ENCODE measurements at places on chromosomes 1 and 21.

- no peak for DNase-seq
Observed at GRCh38 chr21:45763506-45763905, 120.0 kb downstream of the PCBP3 start.

DNA sequence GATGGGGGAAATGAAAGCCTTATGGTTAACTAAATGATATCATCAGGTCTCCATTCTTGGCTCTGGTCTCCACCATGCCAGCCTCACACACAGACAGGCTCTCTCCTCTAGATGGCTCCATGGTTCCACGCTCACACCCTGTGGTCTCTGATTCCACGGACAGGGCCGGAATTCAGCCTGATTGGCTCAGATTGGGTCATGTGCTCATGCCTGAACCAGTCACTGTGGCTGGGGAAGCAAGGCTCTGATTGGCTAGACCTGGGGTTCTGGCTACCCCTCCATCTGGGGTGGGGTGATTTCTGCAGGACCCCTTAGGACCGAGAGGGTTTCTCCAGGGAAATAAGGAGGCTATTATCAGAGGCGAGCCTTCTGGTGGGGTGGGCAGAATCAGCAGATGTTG, 277.0 kb downstream of the PTPRU start:
- DNase-seq = no peak

DNA sequence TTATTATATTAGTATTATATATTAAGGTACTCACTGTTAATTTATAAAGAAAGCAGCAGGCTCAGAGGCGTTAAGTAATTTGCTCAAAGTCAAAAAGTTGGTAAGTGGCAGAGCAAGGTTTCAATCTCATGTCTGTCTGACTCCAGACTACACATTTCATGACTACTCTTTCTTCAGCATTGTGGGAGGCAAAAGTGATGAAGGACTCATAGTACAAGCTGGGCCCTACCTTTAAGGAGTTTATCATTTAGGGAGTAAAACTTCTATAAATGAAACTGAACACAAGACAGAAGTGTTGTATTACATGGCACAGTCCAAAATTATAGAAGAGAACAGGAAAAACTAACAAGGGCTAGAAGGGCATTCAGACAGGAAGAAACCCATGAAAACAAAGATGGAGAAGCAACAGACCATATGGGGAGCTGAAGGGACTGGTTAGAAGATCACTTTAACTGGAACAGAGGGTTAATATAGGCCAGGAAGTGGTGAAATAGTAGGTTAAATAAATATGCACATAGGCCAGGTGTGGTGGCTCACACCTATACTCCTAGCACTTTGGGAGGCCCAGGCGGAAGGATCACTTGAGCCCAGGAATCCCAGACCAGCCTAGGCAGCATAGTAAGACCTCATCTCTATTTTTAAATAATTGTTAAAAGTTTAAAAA, 11.5 kb downstream of the SORT1 start:
- no peak for DNase-seq

GRCh38 chr1:37042506-37042905, 8.2 kb upstream of the GRIK3 start:
- no peak for DNase-seq

DNA sequence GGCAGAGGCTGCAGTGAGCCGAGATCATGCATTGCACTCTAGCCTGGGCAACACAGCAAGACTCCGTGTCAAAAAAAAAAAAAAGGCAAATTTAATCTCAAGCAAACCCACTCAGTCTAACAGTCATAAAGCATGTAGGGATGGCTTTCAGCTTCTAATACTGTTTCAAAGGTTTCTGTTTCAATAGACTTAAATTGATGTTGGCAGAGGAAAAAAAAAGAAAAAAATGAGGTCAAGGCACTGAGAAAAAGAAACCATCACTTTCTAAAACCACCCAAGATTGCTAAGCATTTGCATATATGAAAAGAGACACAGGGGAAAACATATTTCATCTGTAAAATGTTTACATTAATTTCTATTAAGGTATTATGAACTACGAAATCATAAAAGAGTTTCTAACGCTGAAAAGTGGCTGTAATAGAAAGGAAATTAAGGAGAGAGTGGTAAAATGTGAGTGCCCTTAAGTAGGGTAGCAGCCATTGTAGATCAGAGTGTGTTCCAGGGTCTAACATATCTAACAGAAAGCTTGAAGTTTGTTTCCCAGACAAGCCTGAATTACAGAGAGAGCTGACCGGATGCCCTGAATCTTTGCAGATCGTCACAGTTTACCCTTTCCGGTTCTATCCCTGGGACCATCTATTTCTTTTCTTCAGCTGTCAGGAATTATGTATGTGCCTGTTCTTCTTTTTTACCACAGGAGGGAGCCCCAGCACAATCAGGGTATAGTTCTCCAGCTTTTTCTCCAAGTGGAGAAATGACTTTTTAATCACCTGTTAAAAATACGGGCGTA, 70.0 kb downstream of the PLD5 start:
- no peak for DNase-seq

DNA sequence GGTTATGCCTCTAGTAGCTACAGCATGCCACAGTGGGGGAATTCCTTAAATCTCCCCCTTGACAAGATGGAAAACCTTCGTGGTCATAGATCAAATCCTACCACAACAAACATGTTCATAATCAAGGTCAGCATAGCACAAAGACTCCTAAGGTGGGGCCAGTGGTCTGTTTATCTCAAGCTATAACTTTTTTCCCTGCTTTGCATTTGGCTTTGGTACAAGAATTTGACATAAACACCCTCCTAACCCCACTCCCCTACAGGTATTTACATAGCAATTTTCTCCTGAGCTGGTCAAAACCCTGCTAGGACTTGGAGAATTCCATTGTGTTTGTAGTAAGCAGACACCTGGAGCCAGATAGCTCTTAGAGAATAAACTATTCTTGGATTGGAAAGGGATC, 58.5 kb downstream of the HIVEP3 start:
- no peak for DNase-seq

GRCh38 chr1:26156285-26157038, 2.4 kb upstream of the FAM110D start:
- DNase-seq = no peak

Measured in activated T-cell treated with anti-CD3 and anti-CD28 coated beads for 1 hour (primary cell).